CD4-positive, CD25-positive, alpha-beta regulatory T cell (primary cell): ENCODE measurements at places on chromosomes 13 and 19. TPM values are rescaled to one million over a fixed set of nuclear protein-coding genes. Genes with fewer than 3 reads are reported as not detected.

DNA sequence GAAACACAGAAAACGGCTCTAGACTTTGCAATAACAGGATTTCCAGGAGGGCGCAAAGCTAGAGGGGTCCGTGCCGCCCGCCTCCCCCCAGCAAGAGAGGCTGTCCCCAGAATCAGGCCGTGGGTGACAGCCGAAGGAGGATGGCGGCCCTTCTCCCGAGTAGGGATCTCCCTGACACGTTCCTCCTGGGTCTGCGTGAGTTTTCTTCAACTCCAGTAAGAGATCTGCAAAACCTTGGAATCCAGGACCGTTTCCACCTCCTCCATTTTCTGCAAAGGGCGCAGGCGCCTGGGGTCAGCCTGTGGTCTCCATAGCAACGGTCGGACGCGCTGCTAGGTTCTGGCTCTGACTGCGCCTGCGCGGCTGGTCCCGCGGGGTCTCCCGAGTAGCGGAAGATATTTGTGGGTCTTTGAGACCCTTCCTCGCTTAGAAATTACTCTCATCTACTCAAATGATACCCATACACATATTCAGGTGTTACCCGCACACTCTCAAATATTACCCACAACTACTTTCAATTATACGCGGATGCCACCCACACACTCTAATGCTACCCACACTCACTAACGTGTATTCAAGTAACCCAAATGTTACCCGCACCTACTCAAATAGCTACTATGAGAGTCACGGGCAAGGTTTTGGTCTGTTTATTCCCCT, 2.1 kb downstream of the PNMA8C start:
- DNase-seq = no peak

The PRTN3 gene
- not detected for total RNA-seq

DNA sequence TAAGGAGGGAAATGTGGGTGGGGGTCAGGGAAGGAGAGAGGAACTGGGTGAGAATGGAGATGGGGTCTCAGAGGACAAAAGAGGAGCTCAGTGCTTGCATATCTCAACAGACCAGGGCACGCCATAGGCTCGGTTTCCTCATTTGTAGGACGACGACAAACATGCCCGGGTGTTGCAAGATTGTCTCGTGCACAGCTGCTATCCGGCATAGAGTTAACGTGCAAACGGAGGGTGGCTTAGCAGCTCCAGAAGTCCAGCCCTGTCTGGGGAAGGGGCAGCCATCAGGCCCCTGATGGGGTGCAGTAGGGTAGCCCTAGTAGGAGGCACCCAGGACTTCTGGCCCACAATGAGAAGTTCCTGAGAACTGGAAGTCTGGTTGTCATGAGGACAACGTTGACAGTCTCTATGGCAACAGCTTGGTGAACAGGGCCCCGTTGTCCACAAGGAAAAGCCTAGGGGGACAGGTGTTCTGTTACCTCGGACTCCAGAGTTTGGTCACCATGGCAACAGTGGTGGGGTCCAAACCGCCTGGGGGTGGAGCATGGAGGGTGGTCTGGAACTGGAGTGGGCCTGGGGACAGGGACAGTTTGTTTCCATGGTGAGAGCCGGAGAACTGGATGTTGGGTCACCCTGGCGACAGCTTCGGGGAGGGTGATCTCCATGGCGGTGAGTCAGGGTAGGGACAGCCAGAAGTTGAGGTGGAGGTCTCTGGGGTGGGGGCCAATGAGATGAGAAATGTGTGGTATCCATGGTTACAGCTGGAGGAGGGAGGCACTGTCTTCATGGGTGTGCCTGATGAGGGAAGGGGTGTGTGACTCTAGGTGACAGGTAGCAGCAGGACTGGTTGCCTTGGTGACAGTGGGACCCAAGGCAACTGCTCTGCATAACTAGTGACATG, 16.8 kb downstream of the TM6SF2 start:
- DNase-seq = no peak

The PLVAP gene
- not detected for total RNA-seq

The DCT gene
- total RNA-seq = 0.44 TPM

DNA sequence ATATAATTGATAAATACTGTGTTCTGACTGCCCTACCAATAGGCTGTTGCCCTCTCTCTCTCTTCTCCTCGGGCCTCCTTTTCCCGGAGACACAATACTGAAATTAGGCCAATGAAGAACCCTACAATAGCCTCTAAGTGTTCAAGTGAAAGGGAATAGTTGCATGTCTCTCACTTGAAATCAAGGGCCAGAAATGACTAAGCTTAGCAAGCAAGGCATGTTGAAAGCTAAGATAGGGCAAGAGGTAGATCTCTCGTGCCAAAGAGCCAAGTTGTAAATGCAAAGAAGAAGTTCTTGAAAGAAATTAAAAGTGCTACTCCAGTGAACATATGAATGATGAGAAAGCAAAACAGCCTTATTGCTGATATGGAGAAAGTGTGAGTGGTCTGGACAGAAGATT, 13.3 kb downstream of the KATNAL1 start:
- DNase-seq = no peak

GRCh38 chr19:10316229-10317044, 622 bp upstream of the FDX2 start:
- no peak for DNase-seq

- no peak for DNase-seq
Measured at GRCh38 chr13:96741779-96742178, 252.5 kb downstream of the OXGR1 start.

DNA sequence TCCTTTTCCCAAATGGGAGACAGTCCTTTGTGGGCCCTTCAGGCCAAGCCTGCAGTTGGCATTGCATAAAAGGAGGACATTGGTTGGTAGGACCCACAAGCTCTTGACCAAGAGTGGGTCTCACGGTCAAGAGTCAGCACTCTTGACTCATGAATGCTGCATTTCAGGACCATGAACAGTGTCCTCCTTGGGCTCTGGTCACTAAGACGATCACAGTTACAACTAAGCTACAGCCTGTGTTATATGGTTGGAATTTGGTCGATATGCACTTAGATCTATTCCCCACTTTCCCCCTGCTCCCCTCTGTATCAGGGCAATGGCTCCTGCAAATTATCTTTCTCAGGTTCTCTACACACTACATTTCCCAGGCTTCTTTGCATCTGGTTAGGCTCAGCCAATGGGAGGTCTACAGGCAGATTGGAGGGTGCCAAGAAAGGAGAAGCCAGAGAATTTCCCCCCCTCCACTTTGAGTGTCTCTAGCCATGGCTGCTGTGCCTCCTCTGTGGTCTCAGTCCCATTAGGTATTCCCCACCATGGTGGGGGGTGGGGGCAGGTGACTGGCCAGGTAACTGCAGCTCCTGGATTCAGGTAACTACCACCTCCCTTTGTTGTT, 3.1 kb upstream of the OLFM2 start:
- DNase-seq = no peak

DNA sequence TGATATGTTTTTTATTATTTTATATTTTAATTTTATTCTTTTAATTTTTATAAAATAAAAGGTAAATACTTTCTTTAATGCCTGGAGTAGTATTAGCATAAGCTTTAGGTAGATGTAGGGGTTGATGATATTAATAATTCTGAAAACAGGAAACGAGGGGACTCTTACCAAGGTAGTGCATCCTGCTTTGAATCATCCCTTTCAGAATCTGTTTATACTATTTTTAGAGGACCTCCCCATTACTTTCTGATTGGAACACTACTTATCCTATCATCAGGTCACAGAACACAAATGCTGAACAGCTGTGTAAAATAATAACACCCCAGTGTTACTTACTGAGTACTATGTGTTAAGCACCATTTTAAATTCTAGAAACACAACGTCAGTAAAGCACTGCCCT, 27.3 kb downstream of the COG6 start:
- no peak for DNase-seq

GRCh38 chr19:49342291-49342721, 7.1 kb downstream of the CD37 start:
- no peak for DNase-seq

The ZNF562 gene
- total RNA-seq = 13.5 TPM

GRCh38 chr13:28467034-28467433, 27.9 kb downstream of the FLT1 start:
- DNase-seq = no peak

- DNase-seq = no peak
Measured at GRCh38 chr19:3982701-3983541, 2.3 kb downstream of the EEF2 start.
